Activated CD8-positive, alpha-beta memory T cell treated with anti-CD3 and anti-CD28 coated beads for 24 hours (primary cell): ENCODE measurements at places on chromosomes 11 and 22.

GRCh38 chr11:78845496-78845895, 270.8 kb upstream of the NARS2 start:
- DNase-seq, result no peak

DNA sequence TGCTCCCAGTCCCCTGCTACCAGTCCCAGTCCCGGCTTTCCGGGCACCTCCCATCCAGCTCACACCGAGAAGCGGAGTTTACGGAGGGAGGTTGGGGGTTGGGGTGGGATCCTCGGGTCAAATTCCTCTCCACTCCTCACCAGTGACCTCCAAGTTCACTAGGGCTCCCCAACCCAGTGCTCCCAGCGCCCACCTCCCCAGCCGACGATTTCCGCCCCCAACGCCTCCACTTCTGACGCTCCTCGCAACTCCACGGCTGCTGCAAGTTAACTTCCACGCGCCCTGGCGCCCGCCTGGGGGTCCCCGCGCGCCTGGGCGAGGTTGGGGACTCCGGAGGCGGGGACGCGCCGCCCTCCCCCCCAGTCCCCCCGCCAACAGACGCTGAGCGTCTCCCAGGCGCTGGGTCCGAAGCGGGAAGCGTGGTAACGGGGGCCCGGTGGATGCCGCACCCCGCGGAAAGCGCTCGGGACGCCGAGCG, 526 bp downstream of the TPST2 start:
- peak; percentile 78 for DNase-seq

DNA sequence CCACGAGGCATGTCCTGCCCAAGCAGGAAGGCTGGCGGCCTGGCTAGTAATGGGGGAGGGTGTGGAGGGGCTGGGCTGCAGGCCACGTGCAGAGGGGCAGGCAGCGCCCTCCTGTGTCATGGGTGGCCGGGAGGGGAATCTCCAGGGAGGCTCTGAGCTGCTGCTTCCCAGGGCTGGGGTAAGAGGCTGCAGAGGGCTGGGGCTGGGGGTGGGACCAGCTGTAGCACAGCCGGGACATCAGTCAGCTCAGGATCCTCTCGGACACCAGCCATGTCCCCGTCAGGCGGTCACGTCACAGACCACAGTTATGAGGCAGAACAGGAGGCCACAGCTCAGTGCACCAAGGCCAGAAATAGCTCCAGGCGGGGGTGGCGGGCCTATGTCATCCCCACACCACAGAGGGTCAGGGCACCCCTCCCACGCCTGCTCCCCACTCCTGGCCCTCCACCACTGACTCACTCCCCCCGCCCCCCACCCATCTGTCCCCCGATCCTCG, 21.1 kb downstream of the RTN4R start:
- no peak for DNase-seq

- DNase-seq, result no peak
Observed at GRCh38 chr11:11078344-11079086, 220.7 kb upstream of the ZBED5 start.

DNA sequence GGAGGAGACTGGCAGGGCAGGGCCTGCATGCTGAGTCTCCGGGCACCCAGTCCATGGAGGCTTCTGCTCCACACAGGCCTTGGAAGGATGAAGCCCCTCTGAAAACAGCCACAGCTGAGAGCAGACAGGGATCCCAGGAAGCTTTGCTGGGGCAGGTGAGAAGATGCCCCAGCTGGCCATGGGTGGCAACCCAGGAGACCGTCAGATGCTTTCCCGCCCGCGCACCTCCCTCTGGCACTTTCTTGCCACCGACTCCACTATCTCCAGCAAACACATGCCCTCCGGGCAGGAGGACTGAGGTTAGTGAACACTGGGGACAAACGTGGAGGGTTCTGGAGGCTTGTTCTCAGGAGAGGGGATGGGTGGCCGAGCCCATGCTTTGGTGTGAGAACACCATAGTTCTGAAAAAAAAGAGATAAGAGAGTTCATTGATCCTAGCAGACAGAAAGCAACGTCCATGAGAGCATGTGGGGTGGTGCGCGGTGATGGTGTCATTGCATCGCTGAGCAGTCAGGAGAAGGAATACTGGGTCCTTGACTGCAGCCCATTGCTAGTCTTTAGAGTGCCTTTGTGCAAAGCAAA, 2.3 kb downstream of the C1QTNF6 start:
- no peak for DNase-seq

DNA sequence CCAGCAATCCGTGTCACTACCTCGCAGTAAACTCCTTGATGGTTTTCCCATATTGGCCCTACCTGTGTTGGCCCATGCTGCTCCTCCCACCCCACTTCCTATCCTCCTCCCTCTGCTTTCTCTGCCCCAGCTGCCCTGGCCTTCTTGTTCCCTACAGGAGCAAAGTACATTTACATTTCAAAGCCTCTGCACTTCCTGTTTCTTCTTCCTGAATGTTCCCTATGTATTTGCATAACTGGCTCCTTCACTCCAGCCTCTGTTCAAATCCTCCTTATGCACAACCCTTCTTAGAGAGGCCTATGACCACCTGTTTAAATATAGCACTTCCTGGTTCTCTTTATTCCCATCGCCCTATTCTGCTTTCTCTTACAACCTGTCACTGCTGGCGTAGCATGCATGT, 62.2 kb downstream of the PARVA start:
- DNase-seq, result no peak
